ENCODE measurements at places on chromosomes 4 and X.

DNA sequence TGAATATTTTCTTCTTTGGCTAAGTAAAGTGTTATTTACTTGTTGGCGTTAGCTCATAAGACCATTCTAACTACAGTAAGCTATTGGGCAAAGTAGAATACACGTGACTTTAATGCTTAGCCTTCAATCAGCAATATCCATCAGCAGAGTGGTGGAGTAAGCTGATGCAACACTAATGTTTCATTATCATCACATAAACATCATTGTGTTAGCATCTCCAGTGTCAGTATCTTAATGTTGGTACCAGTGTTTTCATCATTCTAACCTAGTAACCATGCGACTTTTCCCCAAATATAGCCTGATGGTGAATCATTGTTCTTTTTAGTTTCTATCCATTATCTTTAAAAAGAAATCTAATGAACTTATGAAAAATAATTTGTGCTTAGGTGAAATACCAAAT lies 48.5 kb downstream of the APOOL start:
- no peak for DNase-seq

- no peak for DNase-seq
Measured at GRCh38 chr4:174808119-174808518, 20.9 kb downstream of the GLRA3 start.

DNA sequence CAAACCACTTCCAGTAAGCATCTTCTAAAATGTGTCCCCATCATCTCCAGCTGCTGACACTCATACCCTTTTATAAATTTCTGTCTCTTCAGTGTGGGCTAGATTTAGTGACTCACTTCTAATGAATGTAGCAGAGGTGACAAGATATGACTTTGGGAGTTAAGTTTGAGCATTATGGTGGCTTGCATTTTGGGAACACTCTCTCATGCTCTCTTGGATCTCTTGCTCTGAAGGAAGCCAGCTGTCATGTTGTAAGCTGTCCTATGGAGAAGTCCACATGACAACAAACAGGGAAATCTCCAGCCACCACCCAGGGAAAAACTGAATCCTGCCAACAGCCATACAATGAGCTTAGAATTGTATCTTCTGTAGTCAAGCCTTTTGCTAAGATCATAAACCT lies 691.3 kb upstream of the PCDH7 start:
- no peak for DNase-seq

GRCh38 chrX:108468486-108468885 lies 28.8 kb downstream of the COL4A5 start:
- DNase-seq = no peak

DNA sequence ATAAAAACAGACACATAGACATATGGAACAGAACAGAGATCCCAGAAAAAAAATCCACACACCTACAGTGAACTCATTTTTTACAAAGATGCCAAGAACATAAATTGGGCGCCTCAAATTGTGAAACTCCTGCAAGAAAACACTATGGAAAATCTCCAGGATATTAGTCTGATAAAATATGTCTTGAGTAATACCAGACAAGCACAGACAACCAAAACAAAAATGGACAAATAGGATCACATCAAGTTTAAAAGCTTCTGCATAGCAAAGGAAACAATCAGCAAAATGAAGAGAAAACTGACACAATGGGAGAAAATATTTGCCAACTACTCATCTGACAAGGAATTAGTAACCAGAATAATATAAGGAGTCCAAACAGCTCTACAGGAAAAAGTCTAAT lies 337.3 kb upstream of the DIPK2B start:
- DNase-seq = no peak

GRCh38 chr4:138802499-138802898 lies 213.1 kb upstream of the NOCT start:
- DNase-seq = no peak

GRCh38 chr4:167233685-167234315 lies 494 bp downstream of the SPOCK3 start:
- DNase-seq = no peak

- no peak for DNase-seq
Measured at GRCh38 chr4:183920512-183920911, 15.4 kb downstream of the STOX2 start.

DNA sequence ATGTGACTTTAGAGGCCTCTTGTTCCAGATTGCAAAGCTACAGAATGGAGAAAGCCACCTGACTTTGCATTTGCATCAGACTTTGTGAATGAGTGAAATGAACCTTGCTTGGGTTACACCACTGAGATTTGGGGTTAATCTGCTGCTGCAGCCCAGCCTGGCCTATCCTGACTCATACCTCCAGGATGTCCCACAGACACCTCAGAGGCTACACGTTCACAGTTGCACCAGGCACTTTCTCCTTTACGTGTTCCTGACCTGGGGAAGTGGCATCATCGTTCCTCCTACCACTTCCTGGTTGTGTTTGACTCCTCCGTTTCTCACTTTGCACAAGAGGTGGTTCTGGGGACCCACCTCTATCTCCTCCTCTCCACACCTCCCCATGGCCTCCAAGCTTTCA lies 9.2 kb upstream of the SORCS2 start:
- peak; percentile 55 for DNase-seq

DNA sequence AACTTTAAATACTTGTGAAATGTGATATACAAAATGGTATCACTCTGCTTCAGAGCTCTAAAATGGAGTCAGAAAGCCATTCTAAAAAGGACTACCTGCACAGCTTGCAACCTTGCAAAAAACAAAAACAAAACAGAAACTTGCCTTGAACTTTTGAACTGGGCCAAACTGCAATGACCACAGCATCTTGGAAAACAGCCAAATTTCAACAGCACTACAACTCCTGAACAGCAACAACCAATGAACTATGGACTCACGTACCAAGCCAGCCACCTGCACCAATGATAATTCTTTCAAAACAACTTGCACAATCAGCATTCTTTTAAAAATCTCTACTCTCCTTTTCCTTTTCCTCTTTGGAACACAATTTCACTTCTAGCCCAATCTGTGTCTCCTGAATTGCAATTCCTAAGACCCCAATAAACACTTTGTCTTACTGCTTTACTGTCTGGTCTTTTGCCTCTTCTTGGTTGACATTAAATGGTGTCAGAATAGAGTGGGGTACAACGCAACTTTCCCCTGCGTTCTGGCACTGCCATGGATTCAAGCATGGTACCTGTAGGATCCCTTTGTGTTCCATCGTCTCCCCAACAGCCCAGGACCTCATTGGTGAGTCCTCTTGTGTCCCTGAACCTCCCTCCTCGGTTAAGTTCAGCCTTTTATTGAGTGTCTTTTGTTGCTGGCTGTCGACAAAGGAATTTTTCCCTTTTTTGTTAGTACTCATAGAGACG lies 35.7 kb upstream of the FMR1 start:
- no peak for DNase-seq

DNA sequence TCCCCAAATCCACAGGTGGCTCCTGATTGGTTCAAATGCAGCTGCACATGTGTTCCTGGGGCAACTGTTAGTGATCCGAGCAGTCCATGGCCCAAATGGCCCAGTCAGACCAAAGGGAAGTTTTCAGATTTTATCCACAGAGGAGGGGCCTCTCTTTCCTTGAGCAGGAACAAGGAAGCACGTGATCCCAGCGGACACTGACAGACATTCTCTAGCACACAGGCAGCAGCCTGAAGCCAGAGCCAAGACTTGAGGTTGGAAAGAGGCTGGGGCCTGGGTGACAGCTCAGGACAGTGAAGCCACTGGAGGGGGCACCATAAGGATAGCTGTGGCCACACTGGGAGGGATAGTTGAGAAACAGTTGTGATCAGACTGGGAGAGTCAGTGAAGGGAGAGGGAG lies 3.5 kb upstream of the ZFP92 start:
- DNase-seq = no peak

DNA sequence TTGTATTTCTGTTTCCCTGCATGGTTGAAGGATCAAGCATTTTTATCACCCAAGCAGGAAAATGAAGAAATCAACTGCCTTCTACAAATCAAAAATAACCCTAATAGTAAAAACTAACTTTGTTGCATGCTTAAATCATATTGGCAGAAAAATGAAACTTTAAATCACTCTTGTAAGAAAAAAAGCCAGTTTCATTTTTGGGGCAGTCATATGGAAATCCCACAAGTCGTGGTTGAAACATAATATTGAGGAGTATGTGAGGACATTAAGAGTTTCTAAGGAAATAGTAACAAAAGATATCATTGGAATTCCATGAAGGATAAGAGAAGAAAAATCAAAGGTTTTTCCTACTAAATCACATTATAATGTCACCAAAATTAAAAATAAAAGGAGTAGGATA lies 8.4 kb downstream of the TEC start:
- DNase-seq = no peak

- peak; percentile 82 for DNase-seq
Measured at GRCh38 chr4:3047464-3048286, 26.7 kb downstream of the HTT-AS start.

GRCh38 chr4:26647523-26648224 lies 63.8 kb downstream of the TBC1D19 start:
- no peak for DNase-seq

GRCh38 chrX:115581759-115582615 lies 21.0 kb downstream of the PLS3 start:
- DNase-seq = no peak

DNA sequence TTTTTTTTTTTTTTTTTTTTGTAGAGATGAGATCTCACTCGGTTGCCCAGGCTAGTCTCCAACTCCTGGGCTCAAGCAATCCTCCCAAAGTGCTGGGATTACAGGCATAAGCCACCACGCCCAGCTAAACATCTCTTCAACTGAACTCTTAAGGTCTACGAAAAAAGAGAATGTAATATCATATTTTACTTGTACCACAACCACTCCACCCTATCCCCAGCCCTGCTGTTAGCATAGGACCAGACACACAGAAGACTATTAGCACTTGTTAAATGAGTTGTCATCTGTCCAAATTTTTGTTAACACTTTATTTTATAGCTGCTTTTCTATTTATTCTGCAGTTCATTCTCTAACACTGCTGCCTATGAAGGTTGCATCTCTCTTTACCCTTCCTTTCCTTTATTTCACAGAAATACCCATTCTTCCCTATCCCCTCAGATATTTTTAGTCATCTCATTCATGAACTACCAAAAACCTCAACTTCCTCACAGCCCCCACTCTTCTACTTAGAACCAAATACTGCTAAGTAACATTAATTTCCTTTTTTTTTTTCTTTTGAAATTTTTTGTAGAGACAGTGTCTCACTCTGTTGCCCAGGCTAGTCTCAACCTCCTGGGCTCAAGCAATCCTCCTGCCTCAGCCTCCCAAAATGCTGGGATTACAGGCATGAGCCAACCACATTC lies 10.1 kb downstream of the SNX12 start:
- DNase-seq = no peak

DNA sequence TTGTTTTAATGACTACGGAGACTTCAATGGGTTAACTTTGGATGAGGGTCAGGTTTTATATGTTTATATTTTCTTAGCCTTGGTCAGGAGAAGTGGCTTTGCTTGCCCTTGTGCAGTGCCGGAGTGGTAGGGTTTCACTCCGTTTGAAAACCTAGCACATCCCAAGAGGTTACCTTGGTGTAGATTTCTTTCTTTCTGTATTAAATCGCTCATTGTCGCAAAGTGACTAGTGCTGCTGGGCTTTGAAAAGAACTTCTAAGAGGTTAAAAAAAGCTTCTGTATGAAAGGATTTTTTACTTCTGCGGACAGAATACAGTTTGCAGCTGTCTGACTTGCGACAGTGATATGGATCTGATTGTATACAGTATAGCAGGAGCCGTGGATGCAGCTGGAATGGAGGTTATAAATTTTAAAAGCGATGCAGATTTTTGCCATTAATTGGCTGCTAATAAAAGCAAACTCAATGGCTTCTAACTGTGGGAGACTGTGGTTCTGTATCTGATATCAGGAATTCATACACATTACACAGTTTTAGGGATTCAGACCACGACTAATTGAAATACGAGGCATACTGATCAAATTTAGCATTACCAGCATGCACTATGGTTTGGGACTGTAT lies 340.9 kb upstream of the PITX2 start:
- DNase-seq = no peak

- DNase-seq = no peak
Measured at GRCh38 chr4:71141125-71141524, 147.7 kb downstream of the DCK start.

DNA sequence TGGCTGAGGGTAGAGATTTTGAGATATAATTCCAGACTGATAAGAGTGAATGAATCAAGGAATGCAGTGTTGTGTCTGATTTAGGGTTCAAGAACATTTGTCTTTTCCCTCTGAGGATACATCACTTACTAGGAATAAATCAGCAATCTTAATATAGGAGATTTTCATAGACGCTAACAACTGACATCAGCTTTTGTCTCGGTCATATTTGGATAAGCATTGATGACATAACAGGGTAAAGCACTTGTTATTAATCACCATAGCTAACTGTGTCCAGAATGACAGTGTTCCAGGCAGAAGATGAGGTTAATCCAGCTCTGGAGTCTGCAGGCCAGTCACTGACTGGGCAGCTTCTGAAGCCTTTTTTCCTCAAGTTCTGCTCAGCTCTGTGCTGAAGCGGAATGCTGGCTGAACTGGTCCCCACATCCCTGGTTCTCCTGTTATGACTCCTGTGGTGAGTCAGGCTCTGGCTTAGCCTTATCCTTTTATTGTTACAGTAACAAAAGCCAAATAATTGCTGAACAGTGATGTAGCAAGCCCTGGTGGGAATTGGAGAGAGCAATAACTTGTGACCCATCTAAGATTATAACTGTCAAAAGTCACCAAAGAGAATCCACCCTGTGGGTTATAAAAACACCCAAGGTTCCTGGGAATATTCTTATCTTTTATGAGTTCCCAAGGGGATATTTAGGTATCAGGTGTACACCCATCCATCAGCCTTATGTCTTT lies 41.8 kb downstream of the FNIP2 start:
- peak; percentile 42 for DNase-seq

- no peak for DNase-seq
Measured at GRCh38 chr4:128582427-128582870, 227.1 kb upstream of the JADE1 start.

DNA sequence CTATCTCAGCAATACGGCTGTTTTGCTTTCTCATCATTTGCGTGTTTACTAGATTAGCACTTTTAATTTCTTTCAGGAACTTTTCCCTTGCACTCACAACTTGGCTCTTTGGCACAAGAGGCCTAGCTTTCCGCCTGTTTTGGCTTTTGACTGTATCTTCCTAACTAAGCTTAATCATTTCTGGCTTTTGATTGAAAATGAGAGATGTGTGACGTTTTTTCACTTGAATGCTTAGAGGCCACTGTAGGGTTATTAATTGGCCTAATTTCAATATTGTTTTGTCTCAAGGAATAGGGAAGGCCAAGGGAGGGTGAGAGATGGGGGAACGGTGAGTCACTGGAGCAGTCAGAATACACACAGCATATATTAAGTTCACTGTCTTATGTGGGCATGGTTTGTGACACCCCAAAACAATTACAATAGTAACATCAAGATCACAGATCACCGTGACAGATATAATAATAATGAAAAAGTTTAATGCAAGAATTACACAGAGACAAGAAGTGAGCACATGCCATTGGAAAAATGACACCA lies 27.3 kb downstream of the MND1 start:
- DNase-seq = no peak

DNA sequence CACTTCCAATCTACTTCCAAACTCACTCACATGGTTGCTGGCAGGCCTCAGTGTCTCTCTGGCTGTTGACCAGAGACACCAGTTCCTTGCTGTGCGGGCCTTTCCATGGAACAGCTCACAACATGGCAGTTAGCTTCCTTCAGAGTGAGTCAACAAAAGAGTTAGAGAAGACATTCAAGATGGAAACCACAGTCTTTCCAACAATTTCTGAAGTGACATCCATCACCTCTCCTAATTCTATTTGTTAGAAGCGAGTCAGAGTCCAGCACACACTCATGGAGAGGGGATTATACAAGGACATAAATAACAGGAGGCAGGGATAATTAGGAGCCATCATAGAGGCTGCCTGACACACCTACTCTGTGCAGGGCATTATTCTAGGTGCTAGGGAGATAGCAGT lies 62.5 kb upstream of the TMEM164 start:
- DNase-seq = no peak

Data from stimulated activated CD8-positive, alpha-beta memory T cell treated with anti-CD3 and anti-CD28 coated beads, Interleukin-4, amount 100 ng/mL, for 48 hours (primary cell).